AG10803 (cell line): ENCODE measurements at places on chromosomes 2 and 18.

DNA sequence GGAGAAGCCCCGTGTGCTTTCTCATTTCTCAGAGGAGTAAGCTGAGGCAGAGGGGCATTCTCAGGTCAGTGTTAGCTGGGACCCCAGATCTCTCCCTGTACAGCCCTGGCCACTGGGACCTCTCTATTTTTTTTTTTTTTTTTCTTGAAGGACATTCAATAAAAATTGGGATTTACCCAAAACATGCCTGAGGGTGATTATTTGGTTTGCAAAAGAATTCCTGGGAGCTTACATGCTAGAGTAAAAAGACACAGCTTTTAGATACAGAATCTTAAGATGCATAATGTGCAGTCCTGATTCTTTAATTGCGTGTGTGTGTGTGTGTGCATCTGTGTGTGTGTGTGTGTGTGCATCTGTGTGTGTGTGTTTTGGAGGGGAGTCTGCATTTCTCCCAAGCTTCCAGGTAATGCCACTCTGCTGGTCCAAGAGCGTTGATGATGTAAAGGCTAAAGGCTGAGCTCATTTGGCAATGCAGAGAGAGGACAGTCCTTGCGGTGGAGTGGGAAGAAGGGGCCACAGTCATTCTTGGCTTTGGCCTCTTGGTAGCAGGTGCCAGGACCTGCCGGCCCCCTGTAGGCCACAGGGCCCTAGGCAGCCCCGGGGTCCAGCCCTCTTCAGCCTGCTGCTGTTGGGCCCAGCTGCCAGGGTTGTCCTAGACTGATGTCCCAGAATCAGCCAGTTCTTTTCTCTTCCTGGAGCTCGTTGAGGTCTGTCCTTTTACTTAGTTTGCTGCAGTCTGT lies 74.1 kb upstream of the MCFD2 start:
- peak; percentile 41 for DNase-seq

DNA sequence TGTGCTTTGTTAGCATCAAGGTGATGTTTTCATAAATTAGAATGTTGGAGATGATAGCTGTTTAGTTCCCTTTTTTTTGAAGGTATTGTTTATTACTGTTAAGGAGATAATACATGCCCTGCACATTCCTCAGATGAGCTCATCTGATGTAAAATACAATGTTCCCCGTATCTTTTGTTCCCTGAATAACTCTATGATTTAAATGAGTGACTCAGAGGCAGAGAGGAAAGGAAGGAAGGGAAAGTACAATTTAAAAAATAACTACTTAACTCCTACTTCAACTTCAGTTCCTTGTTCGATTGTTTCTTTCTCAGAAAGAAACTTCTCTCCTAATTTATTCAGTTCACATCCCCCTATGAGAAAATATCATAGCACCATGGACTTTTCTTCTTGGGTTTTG lies 208.7 kb downstream of the KCNE4 start:
- DNase-seq = peak; percentile 7

- DNase-seq = peak; percentile 39
These were observed 32.5 kb downstream of the METTL4 start for GRCh38 chr18:2538844-2539243.

GRCh38 chr2:109143214-109144187 lies 14.5 kb downstream of the SH3RF3 start:
- no peak for DNase-seq

DNA sequence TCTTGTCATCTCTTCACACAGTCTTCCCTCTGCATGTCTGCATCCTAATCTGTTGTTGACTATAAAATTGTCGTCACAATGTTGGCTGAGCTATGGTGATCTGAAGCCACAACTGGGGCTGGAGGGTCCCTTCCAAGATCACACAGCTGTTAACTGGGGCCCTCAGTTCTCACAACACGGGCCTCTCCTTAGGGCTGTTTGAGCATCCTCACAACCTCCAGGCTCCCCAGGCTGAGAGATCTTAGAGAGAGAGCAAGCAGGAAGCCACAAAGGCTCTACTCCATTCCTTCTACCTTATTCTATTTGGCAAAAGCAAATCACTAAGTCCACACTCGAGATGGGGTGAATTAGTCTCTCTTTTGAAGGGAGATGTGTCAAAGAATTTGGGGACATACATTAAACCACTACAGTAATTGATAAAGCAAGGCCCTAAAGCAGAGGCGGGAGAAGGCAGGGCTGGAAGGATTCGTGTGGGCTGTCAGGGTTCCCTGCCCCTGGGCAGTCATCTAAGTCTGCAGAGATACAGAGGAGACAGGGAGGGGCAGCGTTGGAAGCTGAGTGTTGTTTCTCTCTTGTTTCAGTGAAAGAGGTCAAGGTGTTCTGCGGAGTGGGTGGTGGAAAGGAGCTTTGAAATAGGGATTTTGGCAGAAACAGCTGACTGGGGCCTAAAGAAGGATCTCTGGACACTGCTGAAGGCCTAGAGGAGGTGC lies 15.9 kb downstream of the MYO7B start:
- DNase-seq = no peak

- peak; percentile 82 for DNase-seq
These were observed 144.7 kb downstream of the TRIB2 start for GRCh38 chr2:12861344-12861930.
